COR-L47 (cell line): ENCODE measurements at places on chromosomes 5 and 9.

DNA sequence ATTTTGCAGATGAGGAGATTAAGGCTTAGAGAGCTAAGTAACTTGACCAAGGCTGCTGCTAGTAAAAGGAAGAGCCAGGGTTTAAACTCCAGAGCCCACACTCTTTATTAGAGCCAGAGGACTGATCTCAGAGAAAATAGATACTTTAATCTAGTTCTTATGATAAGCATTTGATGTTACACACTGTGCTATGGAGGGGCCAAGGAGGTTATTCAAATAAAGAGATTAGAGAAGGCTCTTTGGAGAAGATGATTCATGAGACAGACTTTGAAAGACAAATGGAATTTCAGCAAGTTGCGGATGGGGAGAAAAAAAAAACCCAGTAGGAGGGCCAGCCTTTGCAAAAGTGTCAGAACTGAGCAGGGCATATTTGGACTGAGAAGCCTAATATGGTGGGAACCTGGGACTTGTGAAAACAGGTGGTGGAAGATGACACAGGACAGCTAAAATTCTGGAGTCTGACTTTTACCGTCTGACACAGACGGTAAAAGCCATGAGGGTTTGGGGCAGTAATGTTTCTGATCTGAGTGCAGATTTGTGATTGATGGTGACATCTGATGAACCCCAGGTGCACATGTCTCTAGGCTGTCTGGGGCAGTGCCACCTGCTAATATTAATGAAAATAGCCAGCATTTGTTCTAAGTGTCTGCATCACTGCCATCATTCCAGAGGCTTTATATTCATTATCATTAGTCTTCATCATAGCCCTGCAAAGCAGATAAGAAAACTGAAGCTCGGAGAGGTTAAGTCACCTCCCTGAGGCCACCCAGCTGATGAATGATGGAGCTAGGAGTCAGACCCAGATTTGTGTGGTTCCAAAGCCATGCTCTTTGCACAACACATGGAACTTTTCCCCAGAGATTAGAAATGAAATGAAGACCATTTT, 65.3 kb upstream of the CXCL14 start:
- no peak for DNase-seq

GRCh38 chr5:38673671-38674071, 117.2 kb upstream of the LIFR start:
- DNase-seq: no peak

DNA sequence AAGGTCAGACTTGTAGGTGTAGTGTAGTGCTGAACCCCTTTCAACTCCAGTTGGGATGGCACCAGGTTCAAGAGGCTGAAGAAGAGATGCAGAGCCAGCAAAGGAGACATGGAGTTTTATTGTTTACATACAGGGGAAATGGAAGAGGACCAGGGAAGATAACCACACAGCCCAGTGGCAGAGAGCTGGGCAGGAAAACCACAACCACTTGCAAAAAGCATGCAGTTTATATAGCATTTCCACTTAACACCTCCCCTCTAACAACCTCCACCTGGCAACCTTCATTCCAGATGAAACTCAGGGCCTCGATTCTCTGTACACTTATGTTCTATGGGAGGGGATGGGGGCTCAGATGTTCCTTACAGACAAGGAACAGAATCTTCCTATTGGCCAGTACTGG, 56.9 kb downstream of the SNX24 start:
- no peak for DNase-seq

GRCh38 chr9:28678097-28678496, 1104.8 kb upstream of the C9orf72 start:
- no peak for DNase-seq

DNA sequence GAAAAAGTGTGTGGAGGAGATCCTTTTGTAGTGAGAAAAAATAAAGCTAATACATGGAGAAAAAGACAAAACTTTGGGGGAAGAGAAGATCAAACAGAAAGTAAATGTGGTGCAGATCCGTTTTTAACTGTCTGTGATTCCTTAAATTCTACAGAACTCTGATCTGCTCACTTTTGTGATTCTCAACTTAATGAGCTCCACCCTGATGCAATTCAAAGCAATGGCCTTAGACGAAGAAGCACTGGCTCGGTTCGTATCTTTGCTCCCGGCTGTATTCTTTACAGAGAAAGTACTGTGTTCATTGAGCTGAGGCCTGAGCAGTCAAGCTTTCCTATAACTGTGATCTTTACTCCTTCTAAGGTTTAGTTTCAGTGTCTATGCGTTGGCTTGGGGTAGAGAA, 453.4 kb downstream of the DMAC1 start:
- no peak for DNase-seq

GRCh38 chr5:57243286-57244137, 69.7 kb downstream of the GPBP1 start:
- DNase-seq: no peak

GRCh38 chr9:69023650-69024049, 9.7 kb upstream of the PRKACG start:
- DNase-seq: no peak

GRCh38 chr5:147849226-147849625, 17.8 kb upstream of the SPINK1 start:
- DNase-seq: no peak

DNA sequence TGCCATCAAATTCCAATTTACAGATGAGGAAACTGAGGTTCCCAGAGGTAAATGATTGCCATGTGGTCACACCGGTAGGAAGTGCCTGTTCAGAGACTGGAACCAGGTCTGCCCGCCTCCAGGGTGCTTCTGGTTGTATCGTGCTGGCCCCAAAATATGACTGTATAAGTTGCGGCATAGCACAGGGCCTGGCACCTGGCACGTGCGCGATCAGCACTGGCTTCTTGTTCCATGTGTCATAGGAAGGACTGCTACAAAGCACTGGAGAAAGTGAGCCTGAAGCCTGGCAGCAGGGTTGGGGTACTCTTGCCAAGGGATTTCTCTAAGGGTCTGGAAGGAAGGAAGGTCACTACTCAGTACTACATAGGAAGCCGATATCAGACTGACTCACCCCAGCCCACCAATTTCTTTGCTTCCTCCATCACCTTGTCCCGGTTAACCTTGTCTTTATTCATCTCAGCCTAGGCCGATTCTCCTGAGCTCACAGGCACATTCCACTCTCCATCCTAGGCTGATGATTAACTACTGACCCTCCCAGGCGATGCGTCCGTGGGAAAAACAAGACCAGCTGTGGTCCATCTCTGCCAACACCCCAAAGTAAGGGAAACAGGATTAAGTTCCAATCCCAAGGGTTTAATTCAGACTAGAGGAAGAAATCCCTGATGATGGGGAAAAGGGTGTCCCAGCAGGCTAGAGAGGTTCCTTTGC, 1.8 kb downstream of the HRH2 start:
- no peak for DNase-seq

- DNase-seq: no peak
These were observed 138.1 kb downstream of the TMEM167A start for GRCh38 chr5:82938901-82939725.

- DNase-seq: peak; percentile 27
These were observed 150.1 kb downstream of the KDM4C start for GRCh38 chr9:6907772-6908381.

GRCh38 chr9:124675261-124676158, 95.6 kb downstream of the NR6A1 start:
- DNase-seq: no peak

DNA sequence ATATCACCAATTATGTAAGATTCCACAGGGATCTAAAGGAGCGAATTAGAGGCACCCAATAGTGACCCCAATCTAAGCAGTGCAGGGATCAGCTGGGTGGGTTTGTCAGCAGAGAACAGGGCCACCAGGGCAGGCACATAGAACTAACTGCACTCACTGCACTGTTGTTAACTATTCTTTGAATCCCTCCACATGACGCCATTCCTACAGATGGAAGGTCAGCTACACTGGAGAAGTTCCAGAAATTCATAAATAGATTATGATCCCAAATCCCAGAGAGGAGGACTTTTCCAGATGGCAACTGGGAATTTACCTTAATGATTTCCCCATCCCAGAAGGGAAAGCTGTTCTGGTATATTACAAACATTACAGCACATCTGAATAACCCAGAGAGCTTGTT, 84.2 kb downstream of the THBS4 start:
- DNase-seq: no peak

DNA sequence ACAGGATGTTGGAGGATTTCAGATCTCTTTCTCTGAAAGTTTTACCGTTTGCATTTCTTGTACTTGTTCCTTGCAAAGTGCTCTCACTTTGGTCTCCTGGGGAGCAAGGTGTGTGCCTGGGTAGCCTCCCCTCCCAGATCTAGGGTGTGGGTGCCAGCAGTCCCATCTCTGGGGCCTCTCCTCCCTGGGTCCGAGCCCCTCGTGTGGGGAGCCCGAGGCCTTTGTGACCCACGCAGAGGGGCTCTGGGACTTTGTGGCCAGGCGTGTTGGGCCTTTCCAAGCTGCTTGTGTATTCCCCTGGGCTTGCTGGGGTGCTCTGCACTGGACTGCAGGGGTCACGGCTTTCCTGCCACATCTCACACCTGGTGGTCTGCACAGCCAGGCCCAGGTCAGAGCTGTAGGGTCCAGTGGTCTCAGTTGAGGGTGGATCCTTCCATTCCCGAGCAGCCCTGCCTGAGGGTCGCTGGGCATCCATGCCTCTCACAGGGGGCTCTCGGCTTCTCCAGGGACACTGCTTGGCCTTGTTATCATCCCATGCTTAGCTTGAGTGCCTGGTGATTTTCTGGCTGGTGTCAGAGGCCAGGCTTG, 96.3 kb downstream of the CACNA1B start:
- no peak for DNase-seq

- DNase-seq: no peak
These were observed 63.9 kb downstream of the ARHGEF37 start for GRCh38 chr5:149645236-149645635.

- DNase-seq: no peak
These were observed 21.6 kb upstream of the CSF1R start for GRCh38 chr5:150107909-150108447.

- DNase-seq: peak; percentile 11
These were observed 95.3 kb downstream of the RGS3 start for GRCh38 chr9:113558632-113559502.

DNA sequence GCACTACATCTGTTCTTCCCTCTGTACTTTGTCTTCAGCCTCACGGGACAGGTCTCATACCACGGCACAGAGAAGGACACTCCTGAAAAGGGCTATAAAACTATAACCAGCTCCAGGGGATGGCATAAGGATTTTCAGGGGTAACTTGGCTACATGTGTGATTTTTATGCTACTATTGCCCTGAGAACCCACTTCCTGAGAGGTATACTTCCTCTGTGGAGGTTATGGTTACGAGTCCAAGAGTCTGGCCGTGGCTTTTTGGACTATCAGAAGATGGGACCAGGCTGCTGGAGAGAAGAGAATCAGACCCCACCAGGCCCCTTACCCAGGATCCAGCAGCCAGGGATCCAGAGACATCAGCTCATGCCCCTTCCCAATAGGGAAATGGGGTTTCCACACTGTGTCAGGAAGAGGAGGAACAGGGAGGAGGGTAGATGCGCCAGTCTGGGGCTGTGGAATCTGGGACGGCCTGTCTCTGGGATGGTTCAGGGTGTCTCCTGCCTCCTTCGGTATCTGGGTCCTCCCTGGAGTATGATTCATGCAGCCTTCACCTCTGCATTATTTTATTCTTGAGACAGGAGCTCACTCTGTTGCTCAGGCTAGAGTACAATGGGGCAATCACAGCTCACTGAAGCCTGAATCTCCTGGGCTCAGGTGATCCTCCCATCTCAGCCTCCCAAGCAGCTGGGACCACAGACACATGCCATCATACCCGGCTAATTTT, 29.7 kb downstream of the WHRN start:
- no peak for DNase-seq
